Activated CD8-positive, alpha-beta memory T cell treated with anti-CD3 and anti-CD28 coated beads, Interleukin-2, amount 50 U/mL, for 48 hours (primary cell): ENCODE measurements at places on chromosomes 11 and 22.

DNA sequence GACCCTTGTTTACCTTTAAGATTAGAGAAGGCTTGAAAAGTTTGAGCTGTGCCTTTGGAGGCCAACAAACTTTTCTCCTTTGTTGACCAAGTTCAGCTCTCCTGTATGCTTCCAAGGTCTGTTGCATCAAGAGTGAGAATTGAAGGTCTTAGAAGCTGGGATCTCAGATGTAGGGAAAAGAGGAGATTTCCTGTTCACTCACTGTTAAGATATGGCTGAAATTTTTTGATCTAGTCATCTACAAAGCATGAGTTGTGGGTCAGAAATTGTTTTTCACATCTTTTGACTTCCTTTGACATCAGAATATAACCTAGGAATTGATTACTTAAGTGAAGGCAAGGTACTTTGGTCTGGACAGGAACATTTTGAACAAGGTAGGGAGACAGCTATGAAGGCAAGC, 12.1 kb downstream of the OR51B4 start:
- no peak for DNase-seq

GRCh38 chr11:115724666-115725065, 220.5 kb upstream of the CADM1 start:
- no peak for DNase-seq

GRCh38 chr22:48188231-48188721, 1425.8 kb downstream of the TBC1D22A start:
- peak; percentile 48 for DNase-seq

GRCh38 chr22:26660961-26661578, 3.7 kb downstream of the MIAT start:
- DNase-seq, result no peak

DNA sequence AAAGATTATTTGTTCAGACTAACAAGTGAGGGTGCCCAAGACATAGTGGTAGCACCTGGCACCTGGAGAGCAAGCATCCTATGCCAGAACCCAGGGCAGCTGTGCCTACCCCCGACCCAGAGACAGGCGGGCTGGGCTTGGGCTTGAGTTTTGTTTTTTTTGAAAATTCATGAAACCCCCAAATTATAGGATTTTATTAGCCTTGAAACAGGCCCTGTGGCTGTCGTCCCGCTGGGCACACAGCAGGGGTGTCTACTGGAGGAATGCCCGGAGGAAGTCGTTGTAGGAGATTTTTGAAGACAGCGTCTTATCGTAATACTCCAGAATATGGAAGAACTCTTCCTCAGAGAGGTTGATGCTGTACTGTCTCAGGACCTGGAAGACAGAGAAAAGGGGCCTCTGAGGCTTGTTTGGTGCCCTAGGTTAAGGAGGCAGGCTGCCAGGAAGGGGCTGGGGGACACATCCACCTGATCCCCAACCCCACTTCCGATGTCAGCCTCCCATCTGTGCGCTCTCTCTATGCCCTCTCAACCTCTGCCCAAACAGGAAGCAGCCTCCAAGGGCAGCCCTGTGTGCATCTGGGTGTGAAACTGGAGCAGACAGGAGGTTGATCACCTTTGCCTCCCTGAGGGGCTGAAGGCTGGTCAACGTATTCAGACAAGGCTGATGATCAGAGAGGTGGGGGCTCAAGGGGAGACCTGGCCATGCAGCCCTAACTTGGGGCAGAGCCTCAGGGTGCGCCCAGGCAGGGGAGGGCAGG, 117.0 kb downstream of the MPPED1 start:
- no peak for DNase-seq

DNA sequence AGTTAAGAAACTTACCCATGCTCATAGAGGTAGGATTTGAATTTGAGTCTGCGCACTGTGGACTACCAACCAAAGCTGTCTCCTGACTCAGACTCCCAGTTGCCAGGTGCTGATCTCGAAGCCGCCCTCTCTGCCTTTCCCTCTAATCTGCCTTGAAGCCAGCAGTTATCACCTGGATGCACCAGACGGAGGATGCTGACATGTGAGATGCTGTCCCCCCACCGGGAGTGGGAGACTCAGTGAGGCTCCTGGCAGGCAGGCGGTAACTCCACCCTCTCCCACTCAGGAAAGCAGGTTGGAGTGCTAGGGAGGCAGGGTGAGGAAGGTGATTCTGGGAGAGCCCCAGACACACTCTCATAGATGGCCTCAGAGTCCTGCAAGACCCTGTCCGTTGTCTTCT, 40.4 kb downstream of the KIAA1671 start:
- no peak for DNase-seq

DNA sequence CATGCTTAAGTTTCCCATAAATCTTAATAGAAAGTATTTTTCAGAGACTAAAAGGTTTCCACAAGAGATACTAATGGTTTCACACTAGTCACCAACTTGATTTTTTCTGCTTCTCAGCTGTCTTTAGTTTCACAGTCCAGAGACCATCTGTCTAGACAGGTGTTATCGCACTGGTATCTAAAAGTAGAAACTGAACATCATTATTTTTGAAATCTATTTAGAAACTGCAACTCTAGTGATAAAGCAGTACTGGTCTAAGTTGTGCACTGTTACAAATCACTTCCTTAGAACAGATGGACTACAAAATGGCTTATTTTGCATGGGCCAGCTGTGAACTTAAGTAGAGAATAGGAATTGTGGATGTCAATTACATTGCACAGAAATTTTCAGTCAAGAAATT, 78.0 kb downstream of the CNTN5 start:
- DNase-seq, result no peak

- no peak for DNase-seq
Observed at GRCh38 chr11:33321422-33321821, 64.2 kb downstream of the HIPK3 start.

DNA sequence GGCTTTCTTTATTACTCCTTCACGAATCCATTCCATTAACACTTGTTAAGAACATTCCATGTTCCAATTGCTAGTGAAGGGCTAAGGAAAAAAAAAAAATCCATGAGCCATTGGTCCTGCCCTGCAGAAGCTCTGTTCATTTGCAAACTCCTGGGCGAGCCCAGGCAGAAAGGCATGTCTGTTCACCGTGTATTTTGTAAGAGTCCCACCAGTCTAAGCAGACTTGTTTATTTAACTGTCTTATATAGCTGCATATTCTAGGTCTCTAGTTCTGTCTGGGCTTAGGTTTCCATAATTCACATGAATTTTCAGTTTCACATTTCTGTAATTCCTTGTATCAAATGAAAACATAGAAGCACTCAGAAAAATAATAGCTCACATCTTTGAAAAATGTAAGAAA, 97.4 kb upstream of the POU2AF2 start:
- DNase-seq, result no peak

GRCh38 chr11:57434640-57435546, 8.0 kb upstream of the SLC43A3 start:
- no peak for DNase-seq

DNA sequence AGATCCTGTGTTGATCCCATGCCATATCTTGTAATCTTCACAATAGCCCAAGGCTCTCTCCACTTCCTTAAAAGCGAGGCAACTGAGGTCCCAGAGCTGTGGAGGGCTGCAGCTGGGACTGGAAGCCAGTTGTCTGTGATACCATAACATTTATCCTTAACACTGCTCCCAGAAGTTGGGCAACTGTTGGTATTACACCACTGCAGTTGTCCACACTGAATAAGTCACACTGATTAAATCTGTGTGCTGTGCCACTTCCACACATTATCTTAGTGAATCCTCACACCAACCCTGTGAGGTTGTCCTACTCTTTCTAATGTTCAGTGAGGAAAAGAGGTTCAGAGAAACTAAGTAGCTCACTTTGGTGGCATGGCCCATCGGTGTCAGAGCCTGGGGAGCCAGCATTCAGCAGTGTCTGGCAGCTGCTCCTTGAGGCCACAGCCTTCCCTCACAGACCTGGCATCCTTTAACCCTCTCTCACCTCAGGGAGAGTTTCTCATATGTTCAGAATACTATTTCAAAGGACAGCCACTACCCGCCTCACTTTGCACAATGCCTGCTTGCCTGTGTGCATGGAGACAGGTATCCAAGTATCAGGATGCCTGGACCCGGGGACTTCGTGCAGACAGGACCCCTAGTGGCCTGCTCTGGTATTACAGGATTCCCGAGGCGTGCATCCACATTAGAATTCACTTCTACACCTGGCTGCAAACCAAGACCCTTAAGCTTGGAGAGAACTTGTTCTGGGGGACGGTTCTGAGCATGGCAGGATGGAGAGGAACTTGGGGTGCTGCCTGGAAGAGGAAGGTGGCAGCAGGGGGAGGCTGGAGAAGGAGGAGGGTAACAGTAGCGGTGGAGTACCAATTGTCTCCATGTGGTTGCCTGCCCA, 221.9 kb upstream of the TBCEL start:
- peak; percentile 82 for DNase-seq

DNA sequence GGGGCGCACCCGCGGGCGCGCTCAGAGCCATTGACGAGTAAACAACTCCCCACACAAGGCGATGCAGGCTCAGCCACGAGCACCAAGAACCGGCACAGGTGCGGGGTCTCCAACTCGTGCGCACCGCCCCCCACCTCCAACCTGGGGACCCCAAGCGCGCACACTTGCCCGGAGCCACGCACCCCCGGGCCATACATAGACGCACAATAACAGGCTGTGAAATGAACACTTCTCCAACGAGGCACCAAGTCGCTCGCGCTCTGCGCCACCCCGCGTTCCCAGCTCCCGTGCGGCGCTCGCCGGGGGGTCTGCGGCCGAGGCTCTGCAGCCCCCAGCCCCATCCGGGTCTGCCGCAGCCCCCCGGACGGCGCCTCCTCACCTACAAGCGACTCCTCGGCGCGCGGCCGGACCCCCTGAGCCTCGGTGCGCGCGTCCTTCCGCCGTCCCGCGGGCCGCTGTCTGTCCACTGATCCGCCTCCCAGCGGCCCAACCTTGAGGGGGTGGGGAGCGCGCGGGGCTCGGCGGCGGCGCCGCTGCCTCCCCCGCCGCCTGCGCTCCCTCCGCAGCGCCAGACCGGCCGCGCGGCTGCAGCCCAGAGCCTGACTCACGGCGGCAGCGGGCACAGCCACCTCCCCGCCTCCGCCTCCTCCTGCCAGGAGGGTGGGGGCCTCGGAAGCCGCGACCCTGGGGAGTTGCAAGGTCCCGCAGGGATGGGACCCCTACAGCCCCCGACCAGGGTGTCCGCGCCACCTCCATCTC, 1.6 kb downstream of the IFITM10 start:
- no peak for DNase-seq

- DNase-seq, result no peak
Observed at GRCh38 chr11:12189543-12190235, 79.3 kb downstream of the MICAL2 start.

- DNase-seq, result no peak
Observed at GRCh38 chr11:35606206-35606605, 12.1 kb upstream of the FJX1 start.

DNA sequence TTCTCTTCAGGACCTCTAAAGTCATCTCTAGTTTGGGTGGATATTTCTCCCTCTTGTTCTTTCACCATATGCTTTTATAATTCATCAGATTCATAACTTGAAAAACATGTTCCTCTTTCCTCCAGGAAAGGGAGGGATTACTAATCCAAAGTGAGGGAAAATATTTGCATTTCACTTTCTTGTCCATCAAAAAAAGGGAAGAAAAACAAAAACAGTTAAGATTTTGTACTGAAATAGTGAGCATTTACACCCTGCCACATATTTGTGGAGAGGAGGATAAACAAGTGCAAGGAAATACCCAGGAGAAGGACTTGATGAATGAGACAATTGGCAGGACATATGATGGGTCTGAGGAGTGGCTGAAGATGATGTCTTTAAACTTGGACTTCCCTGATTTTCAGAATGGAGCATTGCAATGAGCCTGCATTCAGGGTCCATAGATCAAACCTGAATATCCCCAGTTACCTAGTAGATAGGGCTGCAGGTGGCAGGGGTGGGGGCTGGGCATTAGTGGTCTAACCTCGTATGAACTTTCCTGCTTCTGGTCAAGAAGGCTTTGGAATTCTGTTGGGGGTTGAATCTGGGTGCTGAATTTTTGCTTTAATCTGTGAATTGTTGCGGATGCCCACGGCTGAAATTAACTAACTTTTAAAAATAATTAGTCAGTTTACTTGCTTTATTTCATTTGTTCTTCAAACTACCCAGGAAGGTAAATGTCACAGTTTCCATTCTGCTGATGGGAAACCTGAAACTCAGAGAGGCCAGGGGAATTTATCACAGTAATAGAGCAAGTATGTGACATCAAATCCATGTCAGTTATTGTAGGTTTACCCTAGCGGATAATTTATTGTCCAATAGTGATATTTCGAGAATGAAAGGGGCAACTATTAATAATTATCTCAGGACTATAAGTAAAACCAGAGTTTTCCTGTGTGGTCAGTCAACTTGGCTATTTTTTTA, 36.9 kb upstream of the TMEM123 start:
- DNase-seq, result no peak

DNA sequence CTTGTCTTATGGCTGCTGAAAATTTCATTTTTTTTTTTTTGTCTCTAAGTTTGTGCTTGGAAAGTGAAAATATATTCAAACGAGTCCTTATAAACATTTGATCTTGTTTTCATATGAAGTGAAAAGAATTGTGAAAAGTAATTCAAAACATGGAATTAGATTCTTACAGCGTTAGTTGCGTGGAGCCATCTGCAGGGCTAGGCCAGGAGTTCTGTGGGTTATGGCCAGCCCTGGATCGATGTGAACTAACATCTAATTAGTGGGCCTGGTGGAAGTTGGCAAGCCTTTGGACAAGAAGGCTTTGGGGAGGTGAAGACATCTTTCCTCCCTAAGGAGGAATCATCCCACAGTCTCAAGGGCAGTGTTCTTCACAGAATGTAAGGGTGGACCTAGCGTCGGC, 37.2 kb downstream of the PARVA start:
- DNase-seq, result no peak

DNA sequence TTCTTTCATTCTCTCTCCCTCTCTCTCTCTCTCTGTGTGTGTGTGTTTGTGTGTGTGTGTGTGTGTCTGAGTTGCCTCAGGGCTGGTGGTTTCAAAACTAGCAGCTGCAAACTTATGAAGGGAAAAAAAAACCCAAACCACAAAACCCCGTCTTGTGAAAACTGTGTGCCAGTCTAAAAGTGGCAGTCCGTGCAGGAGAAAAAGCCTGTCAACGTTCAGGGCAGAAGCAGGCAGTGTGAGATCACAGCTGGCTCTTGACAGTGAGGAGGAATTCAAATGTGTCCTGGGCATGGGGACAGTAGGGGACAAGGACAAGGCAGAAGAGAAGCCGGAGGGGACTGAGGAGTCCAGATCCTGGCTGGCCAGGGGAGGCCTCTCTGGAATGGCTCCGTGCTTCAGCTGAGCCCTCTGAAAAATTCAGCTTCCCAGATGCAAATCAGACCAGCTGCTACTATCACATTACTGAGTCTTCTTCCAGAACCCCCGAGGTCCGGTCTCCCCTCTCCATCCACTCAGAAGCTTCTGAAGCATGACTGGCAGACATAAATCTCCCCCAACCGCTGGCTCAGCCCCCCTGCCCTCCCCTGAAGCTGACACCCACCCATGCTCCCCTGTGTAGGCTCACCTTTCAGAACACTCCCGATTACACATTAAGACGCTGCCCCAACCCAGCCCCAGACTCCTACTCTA, 31.9 kb downstream of the FLI1 start:
- DNase-seq, result no peak

DNA sequence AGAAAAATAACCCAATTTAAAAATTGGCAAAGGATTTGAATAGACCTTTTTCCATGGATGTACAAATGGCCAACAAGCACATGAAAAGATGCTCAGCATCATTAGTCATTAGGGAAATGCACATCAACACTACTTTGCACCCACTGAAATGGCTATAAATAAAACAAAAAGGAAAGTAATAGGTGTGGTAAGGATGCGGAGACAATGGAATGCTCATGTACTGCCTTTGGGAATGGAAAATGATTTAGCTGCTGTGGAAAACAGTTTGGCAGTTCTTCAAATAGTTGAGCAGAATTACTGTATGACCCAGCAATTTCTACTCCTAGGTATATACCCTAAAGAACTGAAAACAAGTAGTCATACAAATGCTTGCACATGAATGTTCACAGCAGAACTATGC, 37.4 kb downstream of the LARGE2 start:
- DNase-seq, result no peak
